ENCODE measurements at places on chromosomes 2 and 18.

DNA sequence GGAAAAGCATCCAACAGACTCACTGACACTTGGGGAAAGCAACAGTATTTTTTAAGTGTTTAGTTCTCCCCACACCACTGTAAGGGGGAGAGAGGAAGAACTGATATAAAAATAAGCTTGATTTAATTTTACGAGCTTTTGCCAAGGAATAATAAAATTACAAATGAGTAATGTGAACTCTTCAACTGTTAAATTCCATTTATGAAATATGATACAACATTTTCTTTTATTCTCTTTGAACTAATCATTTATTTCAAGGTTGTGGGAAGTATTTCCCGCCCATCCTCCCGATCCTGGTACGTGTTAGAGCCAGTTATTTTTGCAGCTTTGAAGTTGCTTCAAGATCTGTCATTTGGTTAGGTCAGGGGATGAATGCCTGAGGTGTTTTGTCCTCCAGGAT is 35.2 kb downstream of the WDPCP start:
- DNase-seq, result peak; percentile 51

DNA sequence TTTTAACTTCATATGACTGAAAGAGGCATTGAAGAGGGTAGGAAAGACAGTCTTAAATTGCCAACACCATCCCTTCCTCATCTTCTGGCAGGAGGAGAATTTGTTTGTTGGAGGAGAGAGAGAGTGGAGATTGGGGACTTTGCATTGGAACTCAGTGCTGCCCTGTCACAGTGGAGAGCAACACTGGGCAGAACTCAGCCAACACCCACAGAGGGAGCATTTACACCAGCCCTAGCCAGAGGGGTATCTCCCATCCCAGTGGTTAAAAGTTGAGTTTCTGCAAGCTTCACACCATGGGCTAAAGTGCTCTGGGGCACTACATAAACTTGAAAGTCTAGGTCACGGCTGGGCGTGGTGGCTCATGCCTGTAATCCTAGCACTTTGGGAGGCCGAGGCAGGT is 174.1 kb downstream of the ANKRD30B start:
- no peak for DNase-seq

DNA sequence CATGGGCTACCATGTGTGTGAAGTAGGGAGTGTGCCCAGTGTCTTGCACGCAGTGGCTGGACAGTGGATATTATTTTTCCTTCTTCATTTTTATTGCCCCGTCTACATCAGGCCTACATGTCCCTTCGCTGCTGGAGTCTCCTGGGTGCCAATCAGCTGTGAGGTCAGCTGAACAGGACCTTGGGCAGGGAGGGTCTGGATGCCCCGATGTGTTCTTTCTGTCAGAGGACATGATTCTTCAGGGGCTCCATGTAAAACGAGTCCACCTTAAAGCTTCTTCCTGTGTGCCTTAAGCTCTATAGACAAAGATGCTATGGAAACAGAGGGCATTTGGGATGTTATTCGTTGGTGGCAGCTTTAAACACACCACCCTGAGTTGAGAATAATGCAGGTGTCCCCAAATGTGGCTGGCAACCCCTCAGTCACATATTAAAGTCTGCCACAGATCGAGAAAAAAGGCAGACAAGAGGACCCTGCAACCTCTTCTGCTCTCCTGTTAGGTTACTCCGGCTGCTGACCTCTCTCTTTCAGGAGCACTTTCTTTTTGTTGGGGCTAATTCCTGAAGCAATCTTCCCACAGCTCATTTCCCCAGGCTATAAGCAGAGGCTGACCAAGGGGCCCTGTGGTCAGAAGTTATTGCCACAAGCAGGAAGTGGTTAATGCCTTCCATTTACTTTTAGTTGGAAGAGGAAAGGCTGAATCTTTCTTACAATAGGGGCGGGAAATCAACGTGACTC is 20.0 kb downstream of the GREB1 start:
- DNase-seq, result peak; percentile 26

DNA sequence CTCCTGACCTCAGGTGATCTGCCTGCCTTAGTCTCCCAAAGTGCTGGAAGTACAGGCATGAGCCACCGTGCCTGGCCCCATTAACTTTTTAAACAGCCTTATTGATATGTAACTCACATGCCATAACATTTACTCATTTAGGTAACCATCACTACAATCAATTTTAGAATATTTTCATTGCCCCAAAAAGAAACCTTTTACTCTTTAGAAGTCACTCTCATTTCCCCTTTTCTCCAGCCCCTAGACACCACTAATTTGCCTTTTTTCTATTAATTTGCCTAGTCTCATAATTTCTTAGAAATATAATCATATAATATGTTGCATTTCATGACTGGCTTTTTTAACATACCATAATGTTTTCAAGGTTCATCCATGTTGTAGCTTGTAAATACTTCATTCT is 57.2 kb upstream of the TACR1 start:
- no peak for DNase-seq

DNA sequence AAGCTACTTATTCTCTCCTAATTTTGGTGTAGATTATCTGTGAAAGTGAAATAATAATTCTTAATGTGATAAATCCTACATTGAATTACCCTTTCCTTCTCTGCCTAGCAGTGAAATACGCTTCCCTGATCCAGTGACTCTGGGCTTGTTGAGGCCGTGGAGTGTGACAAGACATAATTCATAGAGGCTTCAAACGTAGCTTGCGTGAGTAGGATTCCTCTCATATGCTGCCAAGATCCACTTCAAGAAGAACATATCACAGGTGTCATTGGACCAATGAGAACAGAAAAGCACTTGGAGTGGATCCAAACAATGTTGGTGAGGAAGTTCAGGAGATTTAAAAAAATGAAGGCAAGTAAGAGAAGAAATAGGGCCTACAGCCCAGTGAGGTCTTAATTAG is 221.3 kb upstream of the TMEFF2 start:
- no peak for DNase-seq
